ENCODE measurements at places on chromosomes 7 and 10.

- no peak for DNase-seq
Observed at GRCh38 chr10:13973742-13974141, 357.0 kb downstream of the FRMD4A start.

DNA sequence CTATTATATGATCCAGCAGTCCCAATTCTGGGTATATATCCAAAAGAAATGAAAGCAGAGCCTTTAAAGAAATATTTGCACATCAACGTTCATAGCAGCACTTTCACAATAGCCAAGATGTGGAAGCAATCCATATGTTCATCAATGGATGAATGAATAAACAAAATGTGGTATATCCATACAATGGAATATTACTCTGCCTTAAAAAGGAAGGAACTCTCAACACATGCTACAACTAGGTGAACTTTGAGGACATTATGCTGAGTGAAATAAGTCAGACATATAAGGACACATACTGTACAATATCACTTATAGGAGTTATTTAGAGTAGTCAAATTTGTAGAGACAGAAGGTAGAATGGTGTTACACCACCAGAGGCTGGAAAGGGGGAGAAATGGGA is 28.0 kb upstream of the ADRB1 start:
- no peak for DNase-seq

GRCh38 chr10:1089017-1089689 is 33.0 kb downstream of the WDR37 start:
- DNase-seq = no peak

- DNase-seq = no peak
Observed at GRCh38 chr10:50325449-50326171, 74.3 kb upstream of the ASAH2 start.

DNA sequence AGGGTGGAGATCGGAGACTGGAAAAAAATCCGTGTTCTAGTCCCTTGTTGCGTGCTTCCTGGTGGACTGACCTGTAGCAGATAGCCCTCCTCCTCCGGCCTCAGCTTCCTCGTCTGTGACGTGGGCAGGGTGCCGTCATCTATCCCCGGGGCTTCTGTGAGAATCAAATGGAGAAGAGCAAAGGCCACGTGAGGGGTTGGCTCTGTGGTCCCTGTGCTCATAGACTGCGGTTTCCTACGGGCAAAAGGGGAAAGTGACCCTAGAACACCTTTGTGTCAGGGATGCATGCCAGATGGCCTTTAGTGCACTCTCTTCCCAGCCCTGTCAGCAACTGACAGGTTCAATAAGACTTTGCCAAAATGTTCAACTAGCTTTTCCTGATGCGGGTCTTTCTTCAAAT is 33.7 kb downstream of the GRK5 start:
- DNase-seq = no peak

DNA sequence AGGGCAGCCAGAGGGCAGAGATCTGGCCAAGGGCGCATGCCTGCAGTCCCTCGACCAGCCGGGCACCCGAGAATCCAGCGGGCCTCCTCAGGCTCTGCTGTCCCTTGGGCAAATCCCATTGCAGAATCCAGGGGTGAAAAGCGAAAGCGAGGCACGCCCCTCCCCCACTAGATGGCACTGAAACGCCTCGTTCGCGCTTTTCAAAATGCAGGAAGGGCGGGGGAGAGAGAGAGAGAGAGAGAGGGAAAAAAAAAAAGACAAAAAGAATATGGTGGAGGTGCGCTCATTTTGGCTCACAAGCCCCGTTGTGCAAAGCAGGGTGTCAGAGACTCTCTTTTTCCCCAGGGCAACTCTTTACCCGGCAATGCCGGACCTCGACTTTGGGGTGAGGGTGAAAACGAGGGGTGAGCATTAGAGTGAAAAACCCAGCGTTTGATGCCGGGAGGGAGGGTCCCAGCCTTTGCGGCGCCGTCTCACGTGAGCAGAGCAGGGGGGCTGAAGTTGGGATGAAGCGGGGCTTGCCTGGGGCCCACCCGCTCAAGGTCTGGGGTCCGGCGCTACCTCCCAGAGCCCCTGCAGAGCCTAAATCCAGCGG is 2.5 kb upstream of the TMEM178B start:
- peak; percentile 84 for DNase-seq

GRCh38 chr7:44341401-44341800 is 16.0 kb upstream of the CAMK2B start:
- no peak for DNase-seq

DNA sequence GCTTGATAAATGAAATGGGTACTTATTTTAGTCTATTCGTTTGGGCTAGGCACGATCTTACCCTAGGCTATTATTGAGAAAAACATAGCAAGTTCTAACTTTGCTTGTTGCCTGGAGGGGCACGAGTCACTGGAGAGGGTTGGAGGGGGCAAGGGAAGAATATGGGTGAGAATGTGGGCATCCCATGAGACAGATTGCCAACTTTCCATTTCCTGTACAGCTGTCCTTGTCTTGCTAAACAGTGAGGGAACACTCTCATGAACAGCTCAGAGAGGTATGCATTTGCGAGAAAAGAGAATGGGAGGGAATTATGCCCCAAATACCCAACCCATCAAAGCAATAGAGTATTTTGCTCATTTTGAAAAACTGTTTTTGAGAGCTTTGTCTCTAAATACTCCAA is 9.2 kb downstream of the CDHR3 start:
- no peak for DNase-seq

DNA sequence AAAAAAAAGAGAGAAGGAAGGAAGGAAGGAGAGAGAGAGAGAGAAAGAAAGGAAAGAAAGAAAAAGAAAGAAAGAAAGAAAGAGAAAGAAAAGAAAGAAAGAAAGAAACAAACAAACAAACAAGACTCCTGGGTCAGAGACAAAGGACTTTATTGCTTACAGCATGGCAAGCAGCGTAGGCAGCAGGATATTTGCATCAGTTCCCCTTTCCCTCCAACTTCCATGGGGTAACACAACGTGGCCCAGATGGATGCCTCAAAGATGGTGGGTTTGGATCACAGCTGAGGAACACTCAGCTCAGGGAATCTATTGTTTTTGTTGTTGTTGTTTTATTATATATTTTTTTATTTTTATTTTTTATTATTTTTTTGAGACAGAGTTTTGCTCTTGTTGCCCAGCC is 128.5 kb upstream of the VKORC1L1 start:
- no peak for DNase-seq

DNA sequence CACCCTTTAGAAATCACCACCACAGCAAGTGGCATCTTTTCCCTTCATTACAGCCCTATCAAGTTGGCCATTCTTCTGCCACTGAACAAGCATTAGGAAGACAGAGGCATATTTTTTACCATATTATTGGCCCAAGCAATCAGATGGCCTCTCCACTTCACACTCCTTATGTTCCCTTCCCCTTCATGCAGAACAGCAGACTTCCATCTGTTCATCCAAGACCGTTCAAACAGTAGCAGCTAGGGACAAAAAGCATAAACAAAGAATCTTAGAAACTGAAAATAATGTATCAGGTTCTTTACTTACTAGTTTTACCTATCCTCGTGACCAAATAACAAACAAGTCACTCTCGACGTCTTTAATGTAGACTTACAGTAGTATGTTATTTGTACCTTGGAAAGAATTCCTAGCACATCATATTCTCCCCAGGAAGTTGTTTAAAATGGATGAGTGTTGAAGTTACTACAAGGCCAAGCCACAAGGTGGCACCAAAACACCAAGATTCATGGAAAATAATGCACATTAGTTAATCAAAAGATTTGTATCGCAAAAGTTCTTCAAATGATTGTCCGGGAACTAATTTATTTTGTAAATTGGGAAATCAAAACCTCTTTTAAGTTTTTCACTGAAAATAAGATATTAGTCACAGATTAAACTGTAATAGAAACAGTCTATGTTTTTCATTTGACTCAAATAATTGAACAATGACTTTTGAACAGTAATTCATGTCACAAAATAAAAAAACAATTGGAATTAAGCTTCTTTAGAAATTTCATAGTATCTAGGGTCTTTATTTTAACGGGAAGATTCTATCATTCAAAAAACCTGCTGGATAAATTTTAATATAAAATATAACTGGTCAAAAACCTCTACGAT is 112.1 kb downstream of the VPS41 start:
- peak; percentile 47 for DNase-seq

DNA sequence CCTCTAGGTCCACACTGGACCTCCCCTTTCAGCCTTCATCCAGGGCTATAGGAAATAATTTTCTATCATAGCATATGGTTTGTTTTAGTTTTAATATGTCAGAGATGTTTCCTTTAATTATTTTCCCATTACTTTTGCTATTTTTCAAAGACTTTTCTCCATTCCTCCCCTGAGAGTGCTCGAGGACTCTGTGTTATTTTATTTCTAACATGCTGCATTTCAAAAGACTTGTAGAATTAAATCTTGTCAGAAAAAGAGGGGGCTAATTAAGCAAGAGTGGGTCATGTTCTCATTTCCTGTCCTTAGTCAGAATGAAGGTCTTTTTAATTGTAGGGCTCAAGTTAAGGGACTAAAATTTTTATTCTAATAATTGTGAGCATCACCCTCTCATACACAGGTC is 71.6 kb upstream of the CTTNBP2 start:
- DNase-seq = no peak
